ENCODE measurements at places on chromosomes 2 and 18.

- no peak for DNase-seq
Measured at GRCh38 chr2:227921648-227922047, 50.2 kb downstream of the DAW1 start.

GRCh38 chr18:9575558-9575957, 38.8 kb downstream of the PPP4R1 start:
- DNase-seq = no peak

- no peak for DNase-seq
Measured at GRCh38 chr2:189151906-189152305, 27.7 kb downstream of the COL5A2 start.

GRCh38 chr18:10408131-10408530, 46.3 kb upstream of the APCDD1 start:
- no peak for DNase-seq

DNA sequence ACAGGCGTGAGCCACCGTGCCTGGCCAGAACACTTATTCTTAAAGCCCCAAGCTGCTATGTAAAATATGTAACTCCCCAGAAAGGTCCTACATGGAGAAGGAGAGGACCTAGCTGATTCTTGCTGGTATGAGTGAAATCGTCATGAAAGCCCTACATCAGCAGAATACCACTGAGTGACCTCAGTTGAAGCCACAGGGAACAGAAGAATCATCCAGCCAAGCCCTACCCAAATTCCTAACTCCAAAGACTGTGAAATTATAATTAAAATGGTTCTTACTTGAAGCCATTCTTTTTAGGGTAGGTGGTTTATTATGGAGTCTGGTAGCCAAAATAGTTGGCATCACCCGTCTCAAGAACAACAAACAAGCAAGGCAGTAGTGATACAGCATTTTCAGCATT, 4.5 kb upstream of the DTNB start:
- no peak for DNase-seq
